EH (cell line): ENCODE measurements at places on chromosomes 16 and 17.

DNA sequence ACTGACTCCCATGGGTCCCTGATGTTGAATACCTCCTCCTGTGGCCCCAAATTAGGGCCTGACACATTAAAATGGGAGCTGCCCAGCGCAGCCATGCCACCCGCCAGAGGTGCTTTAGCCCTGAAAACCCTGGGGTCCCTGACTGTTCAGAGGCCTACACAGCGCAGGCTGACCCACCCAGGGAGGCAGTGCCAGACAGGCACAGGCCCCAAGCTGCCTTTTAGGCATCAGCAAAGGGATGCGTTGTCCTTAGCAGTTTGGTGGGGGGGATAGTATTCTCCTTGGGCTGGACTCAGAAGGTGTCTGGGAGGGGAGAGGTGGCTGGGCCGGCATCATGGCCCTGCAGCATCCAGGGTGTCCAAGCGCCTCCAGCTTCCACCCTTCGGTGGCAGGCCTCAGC, 1.4 kb downstream of the RAPGEFL1 start:
- DNase-seq = no peak

- DNase-seq = no peak
Measured at GRCh38 chr17:61058066-61058465, 341.6 kb upstream of the TBX2 start.

- DNase-seq = no peak
Measured at GRCh38 chr17:65896889-65897288, 295.0 kb downstream of the CEP112 start.

DNA sequence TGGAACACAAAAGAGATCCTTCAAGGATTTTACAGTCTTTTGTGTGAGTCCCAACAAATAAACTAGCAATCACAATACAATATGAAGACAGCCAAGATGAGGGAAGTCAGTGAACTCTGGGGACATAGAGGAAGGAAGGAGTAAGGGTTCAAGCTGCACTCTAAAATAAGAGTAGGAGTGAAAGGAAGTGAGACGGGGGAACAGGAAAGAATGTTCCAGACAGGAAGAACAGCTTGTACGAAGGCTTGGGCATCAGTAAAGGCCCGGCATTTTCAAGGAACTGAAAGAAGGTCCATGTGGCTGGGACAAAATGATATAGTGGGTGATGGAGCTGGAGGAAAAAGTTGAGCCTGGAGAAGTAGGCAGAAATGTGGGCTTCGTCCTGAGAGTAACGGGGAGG, 4.5 kb downstream of the CCL17 start:
- no peak for DNase-seq

DNA sequence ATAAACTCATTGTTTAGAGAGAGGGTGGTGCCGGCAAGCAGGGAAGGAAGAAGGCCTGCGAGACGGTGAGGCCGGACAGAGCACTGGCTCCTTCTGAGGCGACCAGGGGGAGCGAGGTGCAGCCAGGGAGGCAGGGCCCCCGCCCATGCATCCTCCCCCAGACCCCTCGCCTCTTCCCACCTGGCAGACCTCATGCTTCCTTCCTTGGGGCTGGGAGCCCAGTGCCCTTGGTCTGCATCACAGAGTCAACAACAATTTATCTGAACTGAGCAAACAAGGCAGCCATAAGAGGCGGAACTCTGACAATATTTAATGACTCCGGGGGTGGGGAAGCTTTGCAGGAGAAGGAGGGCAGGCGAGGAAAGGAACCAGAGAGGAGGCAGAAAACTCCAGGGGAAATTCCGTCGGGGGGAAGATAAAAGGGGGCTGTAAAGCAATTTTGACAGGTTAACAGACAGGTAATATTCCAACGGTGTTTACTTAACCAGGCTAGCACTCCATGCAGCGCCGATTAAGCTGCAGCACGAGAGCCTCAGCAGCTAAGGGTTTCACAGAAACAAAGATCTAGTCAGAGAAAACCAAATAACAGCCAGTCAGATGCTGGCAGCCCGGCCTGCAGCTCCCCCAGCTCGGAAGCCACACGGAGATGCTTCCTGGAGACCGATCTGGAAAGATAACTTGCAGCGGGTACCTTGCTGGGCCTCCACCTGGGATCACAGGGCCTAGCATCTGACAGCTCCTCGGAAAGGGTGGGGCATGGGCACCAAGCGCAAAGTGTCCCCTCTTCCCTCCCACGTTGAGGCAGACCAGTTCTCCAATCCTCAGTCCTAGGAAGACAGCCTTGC, 398.2 kb downstream of the SOX9 start:
- DNase-seq = no peak

DNA sequence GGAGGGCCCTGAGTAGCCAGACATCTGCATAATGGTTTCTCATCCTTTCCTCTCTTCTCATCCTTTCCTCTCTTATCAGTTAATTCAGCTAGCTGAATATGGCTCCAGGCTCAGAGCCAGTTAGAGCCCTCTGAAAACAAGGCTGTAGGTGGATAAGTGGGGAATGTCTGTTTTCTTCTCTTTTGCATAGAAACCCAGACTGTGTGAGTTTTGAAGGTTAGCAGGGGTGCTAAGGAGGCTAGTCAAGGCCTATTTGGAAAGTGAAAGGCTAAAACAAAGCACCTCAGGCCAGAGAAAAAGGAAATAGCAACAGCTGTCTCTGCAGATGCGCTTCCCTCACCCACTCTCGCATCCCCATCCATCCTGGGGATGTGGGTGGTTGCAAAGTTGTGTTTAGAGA, 420.9 kb downstream of the SHISA9 start:
- DNase-seq = no peak

- no peak for DNase-seq
Measured at GRCh38 chr17:1673041-1673785, 11.5 kb downstream of the PRPF8 start.

- peak; percentile 75 for DNase-seq
Measured at GRCh38 chr17:80389011-80389995, 25.7 kb upstream of the ENDOV start.

GRCh38 chr17:81256616-81257015, 17.5 kb downstream of the NDUFAF8 start:
- peak; percentile 25 for DNase-seq

GRCh38 chr17:27495460-27495859, 39.2 kb downstream of the KSR1 start:
- no peak for DNase-seq

DNA sequence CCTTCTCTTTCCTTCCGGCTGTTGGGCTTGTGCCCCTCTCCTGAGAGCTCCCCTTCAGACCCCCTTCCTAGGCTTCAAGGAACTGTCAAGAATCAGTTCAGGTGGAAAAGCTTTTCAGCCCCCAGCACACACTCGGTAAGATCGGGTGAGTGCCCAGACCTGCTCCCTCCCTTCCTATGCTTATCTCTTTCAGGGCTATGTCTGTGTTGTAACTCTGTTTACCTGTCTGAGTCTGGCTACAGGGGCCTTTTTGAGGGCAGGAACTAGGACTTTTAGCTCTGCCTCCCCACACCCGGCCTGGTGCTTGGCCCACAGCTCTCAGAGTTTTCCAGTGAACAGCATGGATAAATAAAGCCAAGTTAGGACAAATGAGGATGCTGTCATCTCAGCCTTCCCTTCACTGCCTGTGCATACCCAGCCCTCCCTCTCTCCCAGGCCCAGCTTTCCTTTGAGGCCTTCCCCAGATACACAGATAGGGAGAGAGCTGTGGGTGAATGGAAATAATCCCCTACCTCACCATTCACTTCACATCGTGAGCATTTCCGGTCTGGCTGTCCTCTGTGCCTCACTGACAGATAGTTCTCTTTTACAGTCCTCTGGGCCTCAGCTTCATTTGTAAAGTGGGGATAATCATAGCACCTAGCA, 5.7 kb upstream of the MRPS23 start:
- DNase-seq = no peak

DNA sequence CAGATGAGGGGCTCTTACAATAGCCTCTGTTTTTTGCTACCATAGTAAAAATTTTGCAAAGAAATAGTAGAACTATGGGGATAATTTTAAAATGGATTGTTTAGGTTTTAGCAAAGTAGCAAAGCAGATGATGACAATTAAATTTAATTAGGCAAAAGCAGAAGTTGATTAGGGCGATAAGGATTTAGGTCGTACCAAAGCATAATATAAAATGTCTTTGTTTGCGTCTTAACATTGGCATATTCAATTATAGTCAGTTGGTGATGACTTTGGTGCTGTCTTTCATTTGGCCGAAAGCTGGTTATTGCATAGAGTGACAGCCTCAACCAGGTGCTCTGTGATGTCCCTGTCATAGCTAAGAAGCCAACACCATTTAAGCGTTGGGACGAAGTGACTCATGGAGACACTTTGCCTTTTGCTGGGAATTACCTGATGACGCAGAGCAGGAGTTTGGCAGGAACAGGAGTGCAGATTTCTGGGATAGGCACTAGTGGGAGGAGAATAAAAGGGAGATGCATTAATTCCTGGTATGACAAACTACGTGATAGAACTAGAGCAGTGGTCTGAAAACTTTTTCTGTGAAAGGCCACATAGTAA, 38.3 kb downstream of the MAP2K6 start:
- DNase-seq = no peak

- no peak for DNase-seq
Measured at GRCh38 chr16:1338855-1339675, 5.6 kb downstream of the BAIAP3 start.

DNA sequence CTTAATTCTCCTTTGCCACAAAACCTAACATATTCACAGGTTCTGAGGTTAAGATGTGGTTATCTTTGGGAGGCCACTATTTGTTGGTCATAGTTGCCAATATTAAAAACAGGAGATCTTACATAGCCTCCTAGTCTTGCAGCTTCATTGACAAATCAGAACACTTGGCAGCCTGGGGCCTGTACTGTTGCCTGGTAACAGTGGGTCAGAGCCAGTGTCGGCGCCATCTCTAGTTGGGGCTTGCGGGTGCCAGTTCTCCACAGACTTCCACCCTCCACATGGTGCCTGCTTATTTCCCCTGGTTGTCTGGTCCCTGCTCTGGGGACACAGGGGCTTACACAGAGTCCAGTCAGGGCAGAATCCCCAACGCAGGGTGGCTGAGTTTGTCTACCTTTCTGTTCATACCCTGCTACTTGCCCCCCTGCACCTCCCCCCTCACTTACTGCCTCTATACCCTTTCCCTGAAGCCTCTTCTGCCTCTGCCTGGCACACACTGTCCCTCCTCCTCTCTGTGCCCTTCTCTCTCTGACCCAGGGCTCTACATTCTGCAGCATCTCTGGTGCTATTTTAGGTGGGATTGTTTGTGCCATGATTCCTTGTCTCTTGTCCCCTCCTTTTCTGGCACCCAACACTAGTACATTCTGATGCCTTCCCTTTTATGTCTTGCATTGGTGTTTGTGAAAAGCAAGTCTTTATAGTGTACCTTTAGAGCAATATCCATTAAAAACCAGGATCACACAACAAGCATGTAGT, 13.4 kb downstream of the EPN2 start:
- DNase-seq = no peak

DNA sequence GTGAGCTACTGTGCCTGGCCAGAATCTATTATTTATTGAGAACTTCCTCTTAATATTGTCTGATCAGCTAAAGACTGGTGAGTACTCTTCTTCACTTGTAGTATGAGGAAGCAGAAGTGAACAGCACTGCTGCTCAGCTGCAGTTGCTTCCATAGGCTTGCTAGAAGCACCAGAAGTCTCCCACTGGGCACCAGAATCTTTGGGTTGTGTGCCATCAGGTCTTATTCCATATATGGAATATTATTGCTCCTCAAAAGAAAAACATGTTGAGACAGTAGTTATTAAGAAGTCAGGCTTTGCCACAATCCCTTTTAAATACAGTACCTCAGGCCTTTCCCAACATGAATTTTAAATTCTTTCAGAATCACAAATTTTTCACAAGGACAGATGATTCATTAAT, 17.2 kb downstream of the SNTB2 start:
- DNase-seq = peak; percentile 60

- DNase-seq = peak; percentile 14
Measured at GRCh38 chr17:1108478-1108764, 71.4 kb downstream of the ABR start.

DNA sequence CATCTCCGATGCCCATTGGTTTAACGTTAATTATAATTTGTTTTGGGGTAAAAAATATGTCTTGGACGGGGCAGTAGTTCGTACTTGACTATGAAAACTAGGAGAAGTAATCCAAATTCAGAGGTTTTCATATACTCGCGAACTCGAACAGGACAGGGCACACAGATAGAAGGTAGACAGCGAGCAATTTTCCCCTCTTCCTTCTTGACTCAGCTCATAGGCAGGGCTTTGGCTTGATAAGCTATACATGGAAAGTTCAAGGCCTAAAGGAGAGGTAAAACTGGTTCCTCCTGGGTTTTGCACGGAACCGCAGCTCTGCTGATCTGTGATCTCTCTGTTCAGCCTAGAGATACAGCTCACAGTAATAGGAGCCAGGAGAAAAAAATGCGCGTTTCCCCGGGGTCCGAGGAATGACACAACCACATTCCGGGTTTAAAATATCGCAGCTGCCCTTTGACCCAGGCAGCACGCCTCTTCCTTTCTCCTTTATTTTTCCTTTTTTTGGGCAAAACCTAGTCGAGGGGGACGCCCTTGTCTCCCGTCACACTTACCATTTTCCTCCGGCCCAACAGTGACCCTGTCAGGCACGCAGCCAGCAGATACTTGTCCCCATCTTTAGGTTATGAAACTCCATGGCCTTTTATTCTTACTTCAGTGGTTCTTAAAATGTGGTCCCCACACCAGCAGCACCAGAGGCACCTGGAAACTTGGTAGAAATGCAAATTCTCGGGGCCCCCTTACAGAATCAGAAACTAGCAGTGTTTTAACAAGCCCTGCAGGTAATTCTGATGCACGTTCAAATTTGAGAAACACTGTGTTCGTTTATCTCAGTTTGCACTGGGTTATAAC, 1.7 kb upstream of the LASP1 start:
- DNase-seq = peak; percentile 94

- no peak for DNase-seq
Measured at GRCh38 chr16:23836078-23836403, 258 bp downstream of the PRKCB start.

- DNase-seq = peak; percentile 61
Measured at GRCh38 chr16:75621170-75621477, 2.0 kb downstream of the ADAT1 start.

DNA sequence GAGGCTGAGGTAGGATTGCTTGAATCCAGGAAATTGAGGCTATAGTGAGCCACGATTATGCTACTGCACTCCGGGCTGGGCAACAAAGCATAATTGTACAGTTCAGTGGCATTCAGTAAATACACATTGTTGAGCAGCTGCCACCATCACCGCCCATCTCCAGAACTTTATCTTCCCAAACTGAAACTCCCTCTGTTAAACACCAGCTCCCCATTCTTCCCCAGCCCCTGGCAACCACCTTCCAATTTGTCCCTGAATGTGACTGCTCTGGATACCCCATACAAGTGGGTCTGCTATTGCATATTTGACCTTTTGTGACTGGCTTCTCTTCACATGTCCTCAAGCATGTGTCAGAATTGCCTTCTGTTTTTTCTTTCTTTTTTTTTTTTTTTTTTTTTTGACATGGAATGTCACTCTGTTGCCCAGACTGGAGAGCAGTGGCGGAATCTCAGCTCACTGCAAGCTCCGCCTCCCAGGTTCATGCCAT, 2.9 kb downstream of the RPL38 start:
- peak; percentile 34 for DNase-seq
